Activated CD4-positive, alpha-beta T cell treated with anti-CD3 and anti-CD28 coated beads for 48 hours (primary cell): ENCODE measurements at places on chromosomes 1 and 21.
A peak's percentile ranks its signal among the peaks of the same experiment; 100 is the strongest.

DNA sequence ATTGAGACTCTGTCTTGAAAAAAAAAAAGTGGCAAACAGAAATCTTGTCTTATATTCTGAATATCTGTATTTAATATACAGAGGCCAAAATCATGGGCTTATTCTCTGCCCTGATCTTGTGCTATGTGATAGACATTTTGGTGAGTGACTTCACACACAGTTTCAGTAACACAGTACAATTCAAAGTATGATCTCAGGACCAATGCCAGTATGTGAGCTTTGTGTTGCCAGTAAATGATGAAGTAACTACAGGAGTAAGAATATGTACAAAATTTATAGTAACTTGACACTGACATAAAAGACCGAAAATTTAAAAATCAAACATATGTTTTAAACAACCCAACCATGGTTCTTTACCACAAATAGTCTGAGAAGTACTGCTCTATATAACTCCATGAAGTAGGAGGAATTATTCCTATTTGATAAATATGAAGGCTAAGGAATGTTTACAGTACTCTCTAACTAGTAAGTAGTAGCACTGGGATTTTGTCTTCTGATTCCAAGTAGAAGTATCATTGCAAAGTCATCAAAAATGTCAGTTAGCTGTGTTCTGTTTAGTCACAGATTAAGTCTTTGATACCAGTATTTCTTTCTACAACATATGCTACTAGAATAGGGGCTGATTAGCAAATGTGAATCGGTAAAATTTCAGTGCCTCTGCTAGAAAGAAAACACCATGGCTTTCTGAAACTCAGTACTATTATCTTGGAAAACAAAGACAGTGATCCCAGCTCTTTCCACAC, 25.3 kb downstream of the DPH5 start:
- DNase-seq, result no peak

- DNase-seq, result no peak
These were observed 16.9 kb upstream of the RPF1 start for GRCh38 chr1:84462118-84462517.

DNA sequence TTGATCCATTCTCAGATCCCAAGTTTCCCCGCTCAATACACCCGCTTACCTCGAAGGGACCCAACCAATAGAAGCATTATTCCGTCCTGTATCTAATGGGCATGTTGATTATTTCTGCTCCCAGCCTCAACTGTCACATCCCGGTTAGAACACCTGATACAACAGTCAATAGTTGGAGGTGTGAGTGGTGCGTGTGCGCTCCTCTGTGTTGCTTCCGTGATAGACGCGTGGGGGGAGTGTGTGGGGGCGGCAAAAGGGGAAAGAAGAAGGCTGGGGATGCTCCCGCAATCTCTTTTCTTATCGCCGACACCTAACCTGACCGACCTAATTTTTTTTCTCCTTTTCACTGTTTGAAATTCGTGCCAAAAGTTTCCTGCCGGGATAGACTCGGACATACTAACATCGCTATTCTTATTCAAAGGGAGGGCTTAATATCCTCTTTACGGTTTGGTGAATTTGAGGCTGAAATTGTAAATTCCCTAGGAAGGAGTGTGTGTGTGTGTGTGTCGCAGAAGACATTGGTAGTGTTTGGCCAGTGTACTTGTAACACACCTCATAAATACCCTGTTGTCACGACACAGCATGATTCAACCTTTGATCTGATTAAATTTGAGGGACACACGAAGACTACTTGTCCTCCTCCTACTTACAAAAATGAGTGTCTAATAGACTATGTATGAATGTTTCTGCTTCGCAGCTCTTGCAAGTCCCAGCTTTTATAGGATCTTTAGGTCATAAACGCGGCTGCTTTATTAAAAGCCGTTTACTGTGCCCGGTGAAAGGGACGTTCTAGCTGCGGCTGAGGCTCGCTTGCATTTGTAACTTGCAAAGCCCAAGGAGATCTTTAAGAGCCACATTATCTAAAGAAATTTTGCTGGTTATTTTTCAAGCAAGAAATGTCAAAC, 1.5 kb upstream of the PROX1 start:
- no peak for DNase-seq

DNA sequence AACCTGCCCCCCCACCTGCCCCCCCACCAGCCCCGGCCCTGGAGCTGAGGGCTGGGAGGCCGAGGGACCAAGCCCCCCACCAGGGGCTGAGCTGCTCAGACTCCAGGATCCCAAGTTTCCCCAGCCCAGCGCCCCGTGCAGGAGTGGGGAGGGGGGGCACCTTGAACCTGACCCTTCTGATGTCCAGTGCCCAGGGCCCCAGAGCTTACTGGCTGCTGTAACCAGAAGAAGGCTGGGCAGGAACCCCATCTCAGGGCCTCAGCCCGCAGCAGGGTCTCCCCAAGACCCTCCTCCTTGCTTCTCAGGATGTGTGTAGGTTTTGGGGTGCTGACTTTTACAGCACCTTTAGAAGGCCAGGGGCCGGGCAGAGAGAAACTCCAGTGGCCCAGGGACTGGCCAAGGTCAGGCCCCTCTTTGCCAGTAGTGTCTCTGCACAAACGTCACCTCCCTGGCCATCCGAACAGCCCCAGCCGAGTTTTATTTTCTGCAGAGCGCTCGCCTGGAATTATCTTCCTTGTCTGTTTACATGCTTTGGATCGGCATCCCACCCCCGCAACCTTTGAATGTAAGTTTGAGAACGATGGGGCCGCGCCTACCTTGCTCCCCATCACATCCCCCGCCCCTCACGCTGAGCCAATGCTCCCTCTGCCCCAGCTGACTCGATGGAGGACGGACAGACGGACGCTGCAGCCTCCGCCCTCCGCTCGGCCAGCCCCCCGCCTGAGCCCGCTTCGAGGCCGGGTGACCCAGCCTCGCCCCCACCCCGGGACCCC, 70.1 kb upstream of the CASZ1 start:
- DNase-seq, result peak; percentile 46

GRCh38 chr1:161082996-161083747, 6.2 kb downstream of the NECTIN4 start:
- DNase-seq, result no peak

DNA sequence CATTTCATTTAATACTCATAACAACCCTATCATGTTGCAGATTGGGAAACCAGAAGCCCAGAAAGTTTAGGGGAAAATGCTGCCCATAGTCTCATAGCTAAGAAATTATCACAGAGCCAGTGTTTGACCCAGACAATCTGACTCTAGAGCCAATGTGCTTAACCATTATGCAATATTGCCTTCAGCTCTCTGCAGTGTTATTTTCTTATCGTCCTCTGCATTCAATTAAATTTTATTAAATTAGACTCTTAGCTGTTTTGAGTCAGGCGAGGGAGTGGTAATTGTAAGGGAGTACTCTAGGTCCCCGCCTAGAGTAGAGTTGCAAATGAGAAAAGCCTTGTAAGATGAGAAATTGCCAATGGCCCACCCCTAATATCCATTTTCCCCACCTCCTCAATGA, 191.1 kb downstream of the TTLL7 start:
- no peak for DNase-seq

GRCh38 chr21:23522751-23523150, 2084.5 kb downstream of the MRPL39 start:
- no peak for DNase-seq

- DNase-seq, result peak; percentile 9
These were observed 18.4 kb downstream of the CCT3 start for GRCh38 chr1:156319664-156320063.

DNA sequence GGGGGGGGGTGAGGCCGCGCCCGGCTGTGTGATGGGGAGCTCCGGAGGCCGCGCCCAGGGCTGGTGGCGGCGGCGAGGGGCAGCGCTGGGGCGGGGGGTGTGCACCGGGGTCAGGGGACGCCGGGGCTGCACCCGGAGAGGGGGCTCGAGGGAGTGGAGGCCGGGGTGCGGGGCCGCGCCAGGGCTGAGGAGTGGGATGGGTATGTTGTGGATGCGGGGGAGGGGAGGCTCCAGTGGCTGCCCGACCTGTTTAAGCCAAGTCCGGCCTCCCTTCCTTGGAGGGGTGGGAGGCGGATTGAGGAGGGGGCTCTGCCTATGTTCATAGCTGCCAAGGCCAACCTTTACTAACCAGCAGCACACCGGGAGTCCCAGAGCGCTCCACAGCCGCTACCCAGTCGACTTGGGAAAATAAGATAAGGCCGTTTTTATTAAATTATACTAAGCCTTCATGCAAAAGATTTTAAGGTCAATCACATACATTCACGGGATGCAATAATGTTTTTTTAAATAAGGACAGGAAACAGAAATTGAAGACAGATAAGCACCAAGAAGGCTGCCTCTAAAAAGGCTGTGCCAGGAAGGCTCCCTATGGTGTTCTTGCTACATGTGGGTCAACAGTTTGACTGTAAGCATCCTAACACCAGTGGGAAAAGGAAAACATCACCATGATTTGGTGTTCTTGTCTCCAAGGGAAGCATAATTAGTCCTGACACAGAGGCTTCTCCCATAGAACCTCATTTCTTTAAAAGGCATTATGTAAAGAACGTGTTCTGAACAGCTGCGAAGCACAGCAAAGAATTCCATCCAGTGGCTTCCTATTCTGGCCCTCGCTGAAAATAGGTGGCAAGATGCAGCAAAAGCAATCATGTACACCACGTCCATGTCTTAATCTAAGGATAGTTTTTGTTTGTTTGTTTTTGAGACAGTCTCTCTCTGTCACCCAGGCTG, 626 bp upstream of the HLCS start:
- no peak for DNase-seq

DNA sequence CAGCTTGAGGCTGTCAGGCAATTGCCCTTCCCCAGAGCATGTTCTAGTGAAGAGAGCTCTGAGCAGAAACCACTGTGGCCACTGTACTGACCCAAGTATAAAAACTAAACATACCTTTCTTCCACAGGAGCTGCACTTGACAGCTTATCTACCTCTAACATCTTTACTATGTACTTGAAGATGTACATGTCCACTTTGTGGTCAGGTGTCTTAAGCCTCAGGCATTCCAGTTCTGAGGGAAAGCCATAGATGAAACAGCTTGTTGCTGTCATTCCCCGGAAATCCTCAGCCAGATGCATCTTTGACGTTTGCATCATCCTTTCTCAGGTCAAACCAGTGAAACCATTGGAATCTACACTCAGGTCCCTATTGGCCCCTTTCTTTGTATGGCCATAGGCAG, 70.4 kb downstream of the CHRM3 start:
- DNase-seq, result no peak

DNA sequence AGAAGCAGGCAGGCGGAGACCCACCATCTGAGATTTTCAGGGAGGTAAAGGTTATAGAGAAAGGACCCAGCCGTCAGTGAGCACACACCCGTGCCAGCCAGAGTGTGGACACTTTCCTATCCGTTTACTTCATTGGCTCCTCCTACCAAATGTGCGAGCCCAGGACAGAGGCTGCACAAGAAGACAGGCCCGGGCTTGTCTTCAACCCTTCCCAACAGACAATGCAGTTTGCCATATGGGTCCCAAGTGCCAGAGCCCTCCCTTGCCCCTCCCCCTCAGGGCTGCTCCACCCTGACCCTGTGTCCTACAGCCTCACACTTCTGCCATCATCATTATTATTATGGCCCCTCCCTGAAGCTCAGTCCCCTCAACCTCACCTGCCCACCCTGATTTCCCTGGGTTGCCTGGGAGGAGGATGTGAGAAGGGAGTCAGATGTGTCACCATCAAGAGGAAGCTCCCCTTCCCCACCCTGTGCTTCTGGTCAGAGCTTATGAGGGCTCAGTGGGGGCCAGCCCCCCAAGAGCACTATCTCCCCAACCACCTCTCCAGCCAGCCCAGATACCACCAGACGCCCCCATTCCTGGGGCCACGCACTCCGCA, 9.4 kb downstream of the LAPTM5 start:
- no peak for DNase-seq

- DNase-seq, result no peak
These were observed 53.5 kb downstream of the LGR6 start for GRCh38 chr1:202247104-202247503.

GRCh38 chr21:46099476-46099875, 1.6 kb downstream of the COL6A2 start:
- no peak for DNase-seq

GRCh38 chr1:11558276-11558675, 79.3 kb downstream of the DISP3 start:
- no peak for DNase-seq

- DNase-seq, result no peak
These were observed 748 bp upstream of the FAM78B start for GRCh38 chr1:166167572-166167925.

- DNase-seq, result no peak
These were observed 124.8 kb downstream of the UBE2U start for GRCh38 chr1:64328193-64328592.

GRCh38 chr1:76679534-76680152, 187.6 kb upstream of the ST6GALNAC5 start:
- DNase-seq, result no peak

DNA sequence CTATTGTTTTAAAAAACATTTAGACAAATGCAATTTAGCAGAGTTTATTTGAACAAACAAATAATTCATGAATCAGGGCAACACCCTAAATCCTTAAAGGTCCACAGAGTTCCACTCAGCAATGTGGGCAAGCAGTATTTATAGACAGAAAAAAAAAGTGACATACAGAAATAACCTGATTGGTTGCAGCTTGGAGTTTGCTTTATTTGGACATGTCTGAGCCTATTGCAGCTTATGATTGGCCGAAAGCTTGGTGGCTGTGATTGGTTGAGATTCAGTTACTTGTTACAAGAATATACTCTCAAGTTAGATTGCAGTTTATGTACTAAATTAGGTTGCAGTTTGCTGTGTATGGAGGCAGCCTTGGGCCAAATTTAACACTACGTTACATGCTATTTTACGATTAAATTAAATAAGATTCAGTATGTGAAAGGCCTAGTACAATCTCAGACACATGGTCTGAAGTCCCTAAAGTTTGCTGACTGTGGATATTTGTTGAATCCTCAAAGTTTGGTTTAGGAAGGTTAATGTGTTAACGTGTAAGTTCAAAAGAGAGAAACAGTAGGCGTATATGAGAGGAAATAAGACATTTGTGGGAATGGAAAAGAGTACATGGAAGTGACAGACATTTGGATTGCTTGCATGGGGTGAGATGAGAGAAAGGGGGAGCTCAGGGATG, 6.9 kb upstream of the CAMSAP2 start:
- DNase-seq, result no peak

DNA sequence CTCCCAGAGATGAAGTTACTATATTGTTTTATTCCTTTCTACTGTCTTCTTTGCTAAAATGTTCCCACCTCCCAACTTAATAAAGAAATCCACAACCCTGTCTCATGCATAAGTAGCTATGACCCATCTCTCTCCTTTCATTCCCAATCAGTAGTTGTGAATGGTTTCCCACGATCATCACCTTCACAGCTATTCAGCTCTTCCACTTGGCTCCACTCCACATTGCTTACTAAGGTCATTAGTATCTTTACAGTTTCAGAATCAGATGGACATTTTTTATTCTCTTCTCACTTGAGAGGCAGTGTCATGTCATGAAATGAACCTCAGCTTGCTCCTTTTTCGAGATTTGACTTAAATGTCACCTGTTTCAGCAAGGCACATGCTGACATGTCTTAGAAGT, 47.1 kb upstream of the COG2 start:
- no peak for DNase-seq

GRCh38 chr21:40647706-40648105, 199.3 kb downstream of the DSCAM start:
- no peak for DNase-seq

GRCh38 chr1:19410393-19410792, 74.9 kb downstream of the CAPZB start:
- DNase-seq, result no peak

GRCh38 chr1:245045087-245045881, 109.5 kb upstream of the KIF26B start:
- no peak for DNase-seq
